ENCODE measurements at places on chromosomes 3 and 15.

DNA sequence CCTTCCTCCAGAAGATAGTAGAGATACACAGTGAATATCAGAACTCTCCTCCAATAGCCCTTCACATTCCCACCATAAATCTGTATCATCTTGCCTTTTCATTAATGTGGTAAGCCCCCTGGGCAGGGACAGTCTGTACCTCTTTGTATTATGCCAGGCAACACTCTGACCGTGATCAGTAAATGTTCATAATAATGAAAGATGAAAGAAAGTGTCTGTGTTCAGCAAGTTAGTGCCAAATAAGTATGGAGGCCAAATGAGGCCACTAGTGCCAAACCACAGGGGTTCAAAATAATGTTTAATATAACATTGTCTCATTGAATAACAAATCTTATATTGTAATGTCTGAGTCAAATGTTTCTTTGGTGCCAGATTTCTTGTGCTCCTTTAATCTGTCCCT lies 104.3 kb downstream of the CMSS1 start:
- no peak for DNase-seq

GRCh38 chr3:88031642-88032077 lies 27.1 kb downstream of the CGGBP1 start:
- DNase-seq: no peak

GRCh38 chr3:190696777-190697501 lies 165.6 kb downstream of the GMNC start:
- DNase-seq: no peak

- no peak for DNase-seq
These were observed 18.2 kb downstream of the FOXP1 start for GRCh38 chr3:71565316-71565715.

- no peak for DNase-seq
These were observed 699.8 kb upstream of the GBE1 start for GRCh38 chr3:82461049-82461889.
